ENCODE measurements at places on chromosomes 11 and 22.

- DNase-seq, result no peak
Measured at GRCh38 chr11:69642549-69642912, 1.6 kb downstream of the CCND1 start.

- no peak for DNase-seq
Measured at GRCh38 chr11:74646215-74646614, 53.8 kb downstream of the POLD3 start.

GRCh38 chr11:86220653-86221052 lies 23.9 kb upstream of the EED start:
- DNase-seq, result no peak

DNA sequence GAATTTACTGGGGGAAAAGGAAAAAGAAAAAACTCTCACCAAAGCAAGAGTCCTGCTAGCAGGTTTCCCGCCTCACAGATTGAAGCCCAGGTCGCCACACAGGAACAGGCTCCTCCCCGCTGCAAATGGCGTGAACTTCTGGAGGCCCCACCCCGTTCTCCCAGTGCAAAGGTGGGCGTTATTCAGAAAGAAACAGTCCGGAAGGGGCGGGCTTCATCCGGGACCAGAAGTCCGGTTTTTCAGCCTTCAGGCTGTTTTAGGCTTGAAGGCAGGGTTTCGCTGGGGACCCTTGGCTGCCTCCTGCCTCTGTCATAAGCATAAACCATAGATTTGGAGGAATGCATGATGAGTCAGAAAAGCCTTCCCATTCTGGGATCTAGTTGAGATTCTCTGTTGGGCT lies 148.3 kb upstream of the POU2AF2 start:
- DNase-seq, result peak; percentile 69

- peak; percentile 16 for DNase-seq
Measured at GRCh38 chr11:67195971-67196456, 70.3 kb upstream of the GRK2 start.

GRCh38 chr11:19673924-19674729 lies 38.5 kb upstream of the NAV2 start:
- DNase-seq, result peak; percentile 36

DNA sequence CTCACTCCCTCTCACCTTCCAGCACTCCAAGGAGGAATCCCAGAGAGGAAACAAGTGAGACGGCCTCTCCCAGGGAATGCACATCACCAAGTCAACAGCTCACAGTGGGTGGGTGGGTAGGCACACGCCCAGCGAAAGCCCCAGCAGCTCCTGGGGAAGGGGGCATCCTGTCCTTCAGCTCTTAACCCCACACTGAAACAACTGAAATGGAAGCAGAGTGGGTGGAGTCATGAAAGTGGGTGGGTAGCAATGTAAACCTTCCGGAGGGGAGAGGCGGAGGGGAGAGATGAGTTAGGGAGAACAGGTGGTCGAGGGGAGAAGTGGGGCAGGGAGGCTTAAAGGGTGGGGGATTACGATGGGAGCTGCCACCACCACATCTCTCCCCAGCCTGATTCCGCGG lies 5.4 kb downstream of the MCHR1 start:
- DNase-seq, result no peak

DNA sequence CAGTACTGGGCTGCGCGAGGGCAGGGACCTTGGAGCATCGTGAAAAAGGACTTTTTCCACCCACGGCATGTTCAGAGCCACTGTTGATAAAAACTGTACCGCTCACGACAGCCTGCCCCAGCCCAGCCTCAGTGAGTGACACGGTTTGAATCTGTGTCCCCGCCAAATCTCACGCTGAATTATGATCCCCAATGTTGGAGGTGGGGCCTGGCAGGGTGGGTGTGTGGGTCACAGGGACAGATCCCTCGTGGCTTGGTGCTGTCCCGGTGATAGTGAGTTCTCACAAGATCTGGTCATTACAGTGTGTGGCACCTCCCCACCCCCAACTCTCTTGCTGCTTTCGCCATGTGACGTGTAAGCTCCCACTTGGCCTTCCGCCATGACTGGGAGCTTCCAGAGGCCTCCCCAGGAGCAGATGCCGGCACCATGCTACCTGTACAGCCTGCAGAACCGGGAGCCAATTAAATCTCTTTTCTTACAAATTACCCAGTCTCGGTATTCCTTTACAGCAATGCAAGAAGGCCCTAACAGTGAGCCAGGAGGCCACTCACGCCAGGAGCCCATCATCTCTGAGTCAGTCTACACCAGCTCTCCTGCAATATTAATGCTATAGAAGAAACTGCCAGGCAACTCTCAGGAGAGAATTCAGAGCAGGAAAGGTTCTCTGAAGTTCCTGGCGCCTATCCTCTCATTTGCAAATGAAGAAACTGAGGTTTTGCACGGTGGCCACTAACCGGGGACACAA lies 1.3 kb downstream of the TOLLIP start:
- no peak for DNase-seq

- DNase-seq, result peak; percentile 71
Measured at GRCh38 chr11:121520243-121521144, 67.7 kb upstream of the SORL1-AS1 start.

GRCh38 chr11:575996-576768 lies at the start of gene PHRF1:
PHRF1 (plus strand) TSS chr11:576470; CDS start chr11:581513, 5,043 bp downstream.
- DNase-seq, result peak; percentile 94

GRCh38 chr11:48170241-48171233 lies 46.1 kb upstream of the OR4B1 start:
- DNase-seq, result peak; percentile 78

DNA sequence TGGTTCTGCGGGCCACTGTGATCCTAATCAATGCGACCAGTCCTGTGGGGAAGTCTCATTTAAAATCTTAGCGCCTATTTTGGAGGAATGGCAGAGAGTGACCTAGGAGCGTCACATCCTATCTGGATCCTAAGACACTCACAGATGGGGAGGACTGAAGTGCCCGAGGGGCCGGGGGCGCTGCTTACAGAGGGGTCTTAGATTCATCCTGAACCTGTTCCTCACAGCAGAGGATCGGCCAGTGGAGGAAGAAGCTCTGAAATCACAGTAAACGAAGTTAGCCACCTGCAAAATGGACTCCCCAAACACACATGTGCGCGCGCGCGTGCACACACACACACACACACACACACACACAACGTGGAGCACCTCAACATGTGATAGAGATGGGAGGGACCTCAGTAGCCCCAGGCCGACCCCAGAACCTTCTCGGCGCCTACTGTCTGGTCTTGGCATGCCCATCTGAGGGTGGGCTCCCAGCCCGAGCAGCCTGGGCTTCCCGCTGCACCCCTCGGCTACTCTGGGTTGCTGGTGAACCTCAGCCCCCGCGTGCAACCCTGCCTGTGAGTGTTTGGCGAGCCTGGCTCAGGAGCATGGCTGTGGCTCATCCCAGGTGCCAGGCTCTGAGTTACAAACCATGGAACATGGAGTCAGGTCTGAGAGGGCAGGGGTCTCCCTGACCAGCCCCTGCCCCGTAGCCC lies 613.3 kb downstream of the TBC1D22A start:
- DNase-seq, result no peak
